ENCODE measurements at places on chromosomes 7 and 10. TPM values are rescaled to one million over a fixed set of nuclear protein-coding genes. Genes with fewer than 3 reads are reported as not detected.

Gene GNGT1
- polyA plus RNA-seq = not detected

Gene TLL2
- polyA plus RNA-seq = not detected

Gene SCIN
- polyA plus RNA-seq = 2.3 TPM

Gene ERV3-1
- 44.7 TPM for polyA plus RNA-seq

Gene SLC29A4
- polyA plus RNA-seq = 39.1 TPM

Gene PILRB
- 43.2 TPM for polyA plus RNA-seq

Gene CRYGN
- polyA plus RNA-seq = 0.34 TPM

Gene PTPRZ1
- polyA plus RNA-seq = 1.6 TPM

Gene LRIT1
- polyA plus RNA-seq = not detected

Gene GPR141
- 0.56 TPM for polyA plus RNA-seq

Gene ITGA8
- 0.35 TPM for polyA plus RNA-seq

Gene ADAM22
- polyA plus RNA-seq = 0.90 TPM

Gene CALML3
- polyA plus RNA-seq = 0.36 TPM

Gene C10orf67
- polyA plus RNA-seq = 0.45 TPM

Gene AMPH
- 1.2 TPM for polyA plus RNA-seq

Gene CDHR1
- polyA plus RNA-seq = 0.15 TPM

Gene ADCYAP1R1
- 0.90 TPM for polyA plus RNA-seq

Gene DGKI
- 0.03 TPM for polyA plus RNA-seq

Gene COL28A1
- polyA plus RNA-seq = 0.51 TPM

Gene MALSU1
- polyA plus RNA-seq = 60.6 TPM

Gene CYCS
- 111 TPM for polyA plus RNA-seq

Gene ANKRD61
- 0.16 TPM for polyA plus RNA-seq

Gene FKBP6
- not detected for polyA plus RNA-seq

Gene PLOD3
- 49.1 TPM for polyA plus RNA-seq

Gene SPDYE9
- polyA plus RNA-seq = not detected

Gene MLLT10
- 10.6 TPM for polyA plus RNA-seq

Gene CLCN1
- 0.07 TPM for polyA plus RNA-seq

Gene NYAP1
- polyA plus RNA-seq = 0.83 TPM

Gene FXYD4
- polyA plus RNA-seq = 0.77 TPM

Gene SH2D4B
- 0.04 TPM for polyA plus RNA-seq

Gene RRP12
- polyA plus RNA-seq = 10.9 TPM

Gene PBLD
- 8.3 TPM for polyA plus RNA-seq

Gene HDAC9
- 1.0 TPM for polyA plus RNA-seq

All from adipose tissue (tissue), 3 donors.